Activated CD8-positive, alpha-beta memory T cell treated with anti-CD3 and anti-CD28 coated beads, Interleukin-2, amount 50 U/mL, for 48 hours (primary cell): ENCODE measurements at places on chromosomes 5 and 9.

DNA sequence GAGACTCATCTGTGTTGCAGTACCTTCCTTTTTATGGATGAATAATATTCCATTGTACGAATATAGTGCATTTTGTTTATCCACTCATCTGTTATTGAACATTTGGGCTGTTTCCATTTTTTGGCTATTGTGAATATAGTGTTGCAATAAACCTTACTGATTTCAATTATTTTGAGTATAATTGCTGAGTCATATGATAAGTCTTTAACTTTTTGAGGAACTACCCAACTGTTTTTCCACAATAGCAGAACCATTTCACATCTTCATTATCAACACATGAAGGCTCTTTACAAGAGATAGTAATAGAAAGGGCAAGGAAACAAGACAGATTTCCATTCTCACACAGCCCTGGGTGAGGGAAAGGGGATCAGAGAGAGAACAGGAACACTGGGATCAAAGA, 329.2 kb downstream of the RAB3C start:
- no peak for DNase-seq

DNA sequence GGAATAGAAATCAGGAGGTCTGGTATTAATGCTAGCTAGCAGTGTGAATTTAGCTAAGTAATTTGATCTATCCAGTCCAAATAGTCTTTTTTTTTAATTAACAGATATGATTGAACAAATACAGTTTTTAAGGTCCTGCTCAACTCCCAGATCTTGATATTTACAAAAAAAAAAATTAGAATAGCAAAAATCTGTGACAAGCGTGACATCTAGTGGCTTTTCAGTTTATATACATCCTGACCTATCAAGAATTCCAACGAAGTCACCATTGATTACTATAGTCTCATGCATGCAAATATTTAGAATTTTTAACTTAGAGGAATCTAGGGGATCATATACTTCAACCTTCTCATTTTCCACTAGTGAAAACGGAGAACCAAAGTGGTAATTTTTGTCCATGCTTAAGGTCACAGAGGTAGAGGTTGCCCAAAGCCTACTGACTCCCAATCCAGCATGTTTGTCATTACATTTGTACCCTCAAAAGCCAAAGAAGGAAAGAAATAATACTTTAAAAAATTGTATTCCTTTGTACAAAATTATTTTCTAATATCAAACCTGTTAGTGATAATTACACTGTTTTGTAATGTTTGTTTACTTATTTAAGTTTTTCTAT, 17.6 kb upstream of the TARS1 start:
- no peak for DNase-seq

DNA sequence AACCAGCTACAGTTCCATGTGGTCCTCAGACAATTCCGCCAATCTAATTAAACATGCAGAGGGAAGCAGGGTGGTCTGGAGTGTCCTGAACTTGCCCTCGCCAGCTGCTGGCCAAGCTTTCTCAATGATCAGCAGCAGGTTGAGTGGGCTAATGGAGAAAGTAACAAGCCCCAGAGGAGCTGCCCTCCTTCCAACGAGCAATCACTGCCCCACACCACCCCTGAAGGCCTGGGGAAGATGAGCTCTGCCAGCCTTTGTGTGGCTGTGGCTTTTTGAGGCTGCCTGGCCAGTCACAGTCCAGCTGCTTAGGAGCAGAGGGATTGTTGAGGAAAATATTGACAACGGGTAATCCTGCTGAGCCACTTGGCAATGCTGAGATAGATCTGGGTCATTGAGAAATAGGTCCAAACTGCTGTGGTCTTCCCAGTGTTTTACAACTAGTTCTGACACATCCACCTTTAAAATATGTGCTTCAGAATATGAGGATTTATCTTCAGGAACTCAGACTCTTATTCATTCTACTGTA, 107.3 kb downstream of the CD180 start:
- no peak for DNase-seq

DNA sequence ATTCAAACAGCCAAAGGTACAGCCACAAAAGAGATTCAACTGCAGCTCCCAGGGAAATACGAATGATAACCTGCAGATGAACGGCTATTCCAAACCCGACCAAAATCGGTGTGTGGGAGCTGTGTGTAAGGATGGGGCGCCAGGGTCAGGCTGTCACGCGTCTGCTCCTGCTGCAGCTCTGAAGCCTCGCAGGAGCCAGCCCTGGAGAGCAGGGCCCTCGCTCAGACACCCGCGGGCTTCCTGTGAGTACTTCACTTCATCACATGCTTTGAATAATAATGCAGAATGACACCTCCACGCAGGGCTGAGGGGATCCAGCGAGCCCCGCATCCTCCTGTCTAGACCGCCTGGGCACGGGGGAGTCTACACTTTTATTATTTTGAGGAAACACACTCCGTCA, 307.5 kb upstream of the IRX2 start:
- no peak for DNase-seq

- no peak for DNase-seq
Measured at GRCh38 chr5:7325975-7326913, 69.7 kb upstream of the ADCY2 start.

GRCh38 chr5:44663991-44664710, 144.6 kb upstream of the MRPS30 start:
- DNase-seq: no peak

DNA sequence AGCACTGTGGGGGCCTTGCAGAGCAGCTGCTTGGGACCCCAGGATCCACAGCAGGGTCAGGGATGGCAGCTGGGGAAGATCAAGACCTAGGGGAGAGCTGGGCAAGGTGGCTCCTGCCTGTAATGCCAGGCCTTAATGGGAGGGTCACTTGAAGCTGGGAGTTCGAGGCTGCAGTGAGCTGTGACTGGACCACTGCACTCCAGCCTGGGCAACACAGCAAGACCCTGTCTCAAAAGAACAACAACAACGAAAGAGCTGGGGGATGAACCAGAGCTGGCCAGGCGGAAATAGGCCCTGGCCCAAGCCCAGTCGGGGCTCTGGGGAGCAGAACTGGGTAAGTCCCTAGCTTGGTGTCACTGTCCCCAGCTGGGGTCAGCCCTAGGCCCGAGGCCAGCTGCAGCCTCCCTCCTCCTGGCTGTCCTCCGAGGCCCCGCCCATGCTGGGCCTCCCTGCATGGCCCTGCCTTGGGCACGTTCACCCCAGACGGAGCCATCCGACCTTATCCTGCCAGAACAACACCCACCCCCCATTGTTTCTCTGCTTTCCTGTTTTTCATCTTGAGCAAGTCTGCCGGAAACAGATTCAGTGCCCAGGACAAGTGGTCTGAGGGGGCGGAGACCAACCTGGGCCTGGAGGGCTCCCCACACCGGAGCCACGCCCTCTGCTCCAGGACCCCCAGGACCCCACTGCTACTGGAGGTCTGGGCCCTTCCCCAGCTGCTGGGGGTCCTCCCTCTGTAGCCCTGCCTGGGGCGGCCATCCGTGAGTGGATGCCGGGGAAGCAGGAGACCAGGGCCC, 1.9 kb downstream of the DIPK1B start:
- no peak for DNase-seq

GRCh38 chr9:109297899-109298298, 23.0 kb downstream of the EPB41L4B start:
- DNase-seq: no peak

- DNase-seq: no peak
Measured at GRCh38 chr5:108830705-108831276, 83.1 kb downstream of the FER start.

GRCh38 chr5:127143722-127144121, 70.4 kb upstream of the C5orf63 start:
- DNase-seq: no peak

DNA sequence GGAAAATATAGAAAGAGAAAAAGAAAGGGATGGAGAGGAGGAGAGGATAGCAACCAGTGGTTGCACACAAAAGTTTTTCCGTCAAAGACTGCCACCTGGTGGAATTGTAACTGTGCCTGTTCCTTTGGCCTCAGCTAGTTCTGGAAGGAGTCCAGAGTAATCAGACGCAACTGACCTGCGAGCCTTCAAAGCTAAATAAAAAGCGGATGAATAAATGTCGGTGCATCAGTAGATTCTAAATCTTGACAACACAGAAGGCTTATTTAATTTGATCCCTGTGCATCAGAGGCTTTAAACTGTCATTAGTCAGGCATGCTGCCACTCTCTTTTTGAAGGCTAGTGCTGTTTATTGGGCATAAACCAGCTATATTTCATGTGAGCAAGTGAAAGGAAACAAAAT, 132.9 kb upstream of the ACO1 start:
- DNase-seq: no peak

DNA sequence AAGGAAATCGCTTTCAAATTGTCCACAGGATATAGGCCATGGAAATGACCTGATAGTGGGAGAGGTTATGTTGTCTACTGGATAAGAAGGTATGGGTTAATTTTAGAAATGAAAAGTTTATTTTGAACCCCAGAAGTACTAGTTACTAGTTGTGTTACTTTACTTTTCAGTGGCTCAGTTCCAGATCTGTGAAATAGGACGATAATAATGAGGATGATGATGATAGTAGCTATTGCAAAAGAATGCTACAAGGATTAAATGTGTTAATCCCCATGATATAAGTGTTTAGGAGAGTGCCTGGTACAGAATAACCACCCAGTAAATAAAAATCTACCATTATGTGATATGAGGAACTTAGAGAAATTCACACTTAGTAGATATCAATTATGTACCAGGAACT, 120.8 kb downstream of the PDE4D start:
- no peak for DNase-seq

DNA sequence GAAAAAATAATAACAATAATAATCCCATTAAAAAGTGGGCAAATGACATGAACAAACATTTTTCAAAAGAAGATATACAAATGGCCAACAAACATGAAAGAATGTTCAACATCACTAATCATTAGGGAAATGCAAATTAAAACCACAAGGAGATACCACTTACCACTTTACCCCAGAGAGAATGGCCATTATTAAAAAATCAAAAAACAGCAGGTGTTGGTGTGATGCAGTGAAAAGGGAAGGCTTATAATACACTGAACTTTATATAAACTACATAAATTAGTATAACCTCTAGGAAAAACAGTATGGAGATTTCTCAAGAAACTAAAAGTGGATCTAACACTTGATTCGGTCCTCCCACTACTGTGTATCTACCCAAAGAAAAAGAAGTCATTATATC, 81.9 kb downstream of the DROSHA start:
- DNase-seq: no peak

DNA sequence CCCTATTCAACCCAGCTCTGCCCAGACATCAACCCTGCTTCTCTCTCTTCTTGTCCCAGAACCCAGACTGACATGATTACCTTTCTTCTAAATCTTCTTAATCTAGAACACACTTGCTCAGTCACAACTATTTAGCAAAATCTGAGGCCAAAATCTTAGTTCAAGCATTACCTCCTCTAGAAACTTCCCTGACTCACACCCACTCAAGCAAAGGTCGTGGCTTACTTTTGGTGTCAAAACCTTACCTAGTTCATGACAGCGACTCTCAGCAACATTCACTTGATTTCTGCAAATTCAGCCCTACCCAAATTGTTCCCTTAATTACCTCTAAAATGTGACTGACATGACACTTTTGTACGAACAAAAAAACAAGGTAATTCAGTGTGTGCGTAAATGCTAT, 130.2 kb downstream of the TLE1 start:
- DNase-seq: no peak

DNA sequence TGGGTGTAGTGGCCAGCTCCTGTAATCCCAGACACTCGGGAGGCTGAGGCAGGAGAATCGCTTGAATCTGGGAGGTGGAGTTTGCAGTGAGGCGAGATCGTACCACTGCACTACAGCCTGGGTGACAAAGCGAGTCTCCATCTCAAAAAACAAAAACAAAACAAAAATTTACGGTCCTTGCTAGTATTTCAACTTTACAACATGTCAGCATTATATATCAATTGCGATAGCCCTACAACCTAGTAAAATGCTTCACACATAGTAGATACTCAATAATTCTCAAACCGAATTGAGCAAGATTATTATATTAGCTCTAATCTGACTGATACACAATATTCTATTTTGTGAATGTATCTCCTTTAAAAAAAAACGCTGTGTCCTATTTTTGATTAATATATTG, 1411.0 kb upstream of the WWC1 start:
- no peak for DNase-seq

GRCh38 chr9:69104830-69105527, 69.1 kb upstream of the TJP2 start:
- no peak for DNase-seq

DNA sequence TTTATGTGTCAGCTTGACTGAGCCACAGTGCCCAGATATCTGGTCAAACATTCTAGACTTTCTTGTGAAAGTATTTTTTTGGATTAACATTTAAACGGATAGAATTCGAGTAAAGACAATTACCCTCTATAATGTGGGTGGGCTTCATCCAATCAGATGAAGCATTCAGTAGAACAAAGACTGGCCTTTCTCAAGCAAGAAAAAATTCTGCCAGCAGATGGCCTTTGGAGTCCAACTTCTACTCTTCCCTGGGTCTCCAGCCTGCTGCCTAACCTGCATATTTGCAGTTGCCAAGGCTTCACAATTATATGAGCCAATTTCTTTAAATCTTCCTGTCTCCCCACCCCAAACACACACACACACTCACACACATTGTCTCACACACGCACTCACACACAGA, 86.4 kb downstream of the MED10 start:
- DNase-seq: no peak

GRCh38 chr5:170393958-170394357, 4.8 kb upstream of the KCNMB1 start:
- no peak for DNase-seq

GRCh38 chr5:116528519-116529234, 45.9 kb downstream of the SEMA6A start:
- DNase-seq: no peak

DNA sequence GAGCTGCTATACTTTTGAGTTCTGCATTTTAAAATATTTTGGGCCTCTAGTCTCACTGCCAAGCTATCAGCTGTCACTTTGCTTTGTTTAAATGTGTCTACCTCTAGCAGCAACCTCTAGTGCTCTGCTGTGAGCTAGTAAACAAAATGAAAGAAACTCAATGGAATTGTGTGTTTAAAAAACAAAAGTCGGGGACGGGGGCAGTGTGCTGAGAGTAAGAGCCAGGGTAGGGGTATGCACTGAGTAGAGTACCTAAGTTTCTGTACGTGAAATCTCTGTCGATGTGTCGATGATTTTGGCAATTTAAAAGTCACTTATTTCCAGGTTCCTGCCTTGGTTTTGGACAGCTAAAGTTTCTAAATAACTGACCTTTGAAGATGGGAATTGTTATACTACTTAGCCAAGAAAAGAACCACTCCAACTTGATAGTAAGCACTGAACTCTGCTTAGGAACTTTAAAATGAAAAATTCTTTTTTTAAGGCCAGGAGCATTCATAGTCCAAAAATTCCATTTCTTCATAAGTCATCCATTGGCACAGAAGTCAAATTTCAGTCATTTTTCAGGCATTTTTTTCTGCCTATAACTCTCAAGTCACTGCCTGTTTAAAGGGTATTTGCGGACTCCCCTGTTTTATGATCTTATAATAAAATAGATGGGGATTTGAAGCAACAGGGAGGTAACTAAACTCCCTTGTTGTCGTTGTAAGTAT, 111.5 kb downstream of the SAXO1 start:
- no peak for DNase-seq

GRCh38 chr5:132389585-132390286, 20.2 kb downstream of the SLC22A5 start:
- no peak for DNase-seq
